Pons (tissue), 1 donor: ENCODE measurements at places on chromosomes 2 and 18.

DNA sequence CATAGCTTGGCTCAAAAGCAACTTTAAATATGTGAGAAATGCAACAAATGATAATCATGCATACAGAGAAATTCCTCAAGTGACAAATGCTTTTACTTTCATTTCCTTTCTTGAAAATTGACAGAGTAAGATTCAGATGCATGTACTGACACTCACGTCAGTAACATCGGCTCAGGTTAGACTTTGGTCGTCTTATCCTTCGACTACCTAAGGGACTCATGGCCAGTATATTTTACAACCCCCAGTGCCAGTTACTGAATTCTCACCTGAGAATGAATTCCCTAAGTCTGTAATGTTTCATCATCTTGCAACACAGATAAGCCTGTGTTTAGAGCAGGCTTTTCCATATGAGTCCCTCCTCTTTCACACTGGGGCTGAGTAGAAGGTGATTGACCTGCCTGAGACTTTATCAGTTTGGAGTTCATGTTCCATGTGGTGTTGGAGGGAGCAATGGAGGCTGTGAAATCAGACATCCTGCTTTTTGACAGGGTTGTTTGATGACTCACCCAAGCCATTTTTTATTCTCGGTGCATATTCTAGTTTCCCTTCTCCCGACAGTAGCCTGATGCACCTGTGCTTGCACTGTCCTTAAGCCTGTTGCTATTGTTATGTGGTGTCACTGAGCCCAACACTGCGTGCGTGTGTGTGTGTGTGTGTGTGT lies 30.5 kb upstream of the ATP8B1 start:
- DNase-seq, result no peak

DNA sequence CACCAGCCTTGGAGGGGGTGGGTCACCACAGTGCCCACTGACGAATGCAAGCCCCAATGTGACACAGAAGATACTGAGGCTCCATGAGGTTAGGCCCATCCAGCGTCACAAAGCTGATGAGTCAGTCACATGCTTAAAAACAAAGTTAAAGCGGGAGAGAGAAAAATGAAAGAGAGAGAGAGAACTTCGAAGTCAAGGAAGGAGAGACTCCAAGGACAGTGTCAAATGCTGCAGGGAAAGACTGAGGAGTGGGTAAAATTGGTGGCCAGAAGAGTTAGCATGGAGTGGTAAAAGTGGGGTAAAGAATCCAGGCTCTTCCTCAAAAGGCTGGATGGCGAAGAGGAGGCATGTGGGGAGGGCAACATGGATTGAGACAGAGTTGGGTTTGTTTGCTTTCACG lies 201.9 kb upstream of the CCDC150 start:
- DNase-seq, result no peak

GRCh38 chr2:86047575-86048382 lies 57.9 kb downstream of the POLR1A start:
- DNase-seq, result no peak

- DNase-seq, result no peak
Observed at GRCh38 chr18:23538870-23539269, 35.6 kb downstream of the RMC1 start.

GRCh38 chr2:60473546-60473945 lies 79.9 kb downstream of the BCL11A start:
- no peak for DNase-seq

DNA sequence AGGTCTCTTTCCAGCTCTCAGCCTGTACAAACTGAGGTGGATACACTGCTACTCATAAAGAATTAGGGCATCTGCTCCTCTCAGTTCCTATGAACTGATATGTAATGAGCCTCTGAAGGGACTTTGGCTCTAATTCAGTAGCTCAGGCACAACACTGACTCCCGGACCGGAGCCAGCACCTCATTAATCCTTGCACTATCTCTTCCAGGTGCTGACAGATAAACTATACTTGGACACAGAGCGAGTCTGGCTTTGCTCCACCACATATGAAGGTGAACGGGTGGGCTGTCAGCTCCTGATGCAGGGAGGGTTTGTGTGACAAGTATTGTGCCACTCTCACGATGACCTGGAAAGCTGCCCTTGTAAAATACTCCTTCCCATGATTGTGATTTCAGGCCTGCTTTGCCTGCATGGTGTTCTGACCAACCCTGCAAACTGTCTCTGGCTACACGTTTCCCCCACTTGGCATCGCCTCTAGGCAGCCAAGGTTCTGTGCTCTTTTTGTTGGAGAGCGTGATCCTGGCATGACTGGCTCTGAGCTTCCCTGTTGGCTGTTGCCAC lies 111.6 kb upstream of the LMAN1 start:
- DNase-seq, result no peak

DNA sequence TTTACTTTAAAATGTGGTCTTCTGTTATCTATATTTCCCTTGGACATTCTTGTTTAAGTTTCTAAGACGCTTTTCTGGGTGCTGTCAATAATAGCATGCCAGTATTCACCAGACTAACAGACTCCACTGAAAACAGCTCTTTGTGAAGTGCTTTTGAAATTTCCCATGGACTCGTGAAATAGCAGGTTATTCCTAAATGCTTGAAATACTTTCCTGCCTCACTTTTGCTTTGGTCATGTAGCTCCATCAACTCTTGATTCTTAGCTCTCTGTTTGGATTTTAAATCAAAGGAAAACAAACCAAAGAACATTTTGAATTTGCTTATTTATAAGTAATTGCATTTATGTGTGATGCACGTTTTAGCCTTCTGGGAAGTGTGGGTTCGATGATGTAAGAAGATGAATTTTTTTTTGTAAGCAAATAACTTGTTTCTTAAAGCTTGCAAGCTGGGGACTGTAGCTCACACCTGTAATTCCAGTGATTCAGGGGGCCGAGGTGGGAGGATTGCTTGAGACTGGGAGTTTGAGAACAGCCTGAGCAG lies 147.8 kb downstream of the WDSUB1 start:
- DNase-seq, result no peak

GRCh38 chr2:31997653-31998052 lies 13.2 kb downstream of the MEMO1 start:
- DNase-seq, result no peak

- no peak for DNase-seq
Observed at GRCh38 chr18:42839408-42839807, 276.1 kb downstream of the RIT2 start.

DNA sequence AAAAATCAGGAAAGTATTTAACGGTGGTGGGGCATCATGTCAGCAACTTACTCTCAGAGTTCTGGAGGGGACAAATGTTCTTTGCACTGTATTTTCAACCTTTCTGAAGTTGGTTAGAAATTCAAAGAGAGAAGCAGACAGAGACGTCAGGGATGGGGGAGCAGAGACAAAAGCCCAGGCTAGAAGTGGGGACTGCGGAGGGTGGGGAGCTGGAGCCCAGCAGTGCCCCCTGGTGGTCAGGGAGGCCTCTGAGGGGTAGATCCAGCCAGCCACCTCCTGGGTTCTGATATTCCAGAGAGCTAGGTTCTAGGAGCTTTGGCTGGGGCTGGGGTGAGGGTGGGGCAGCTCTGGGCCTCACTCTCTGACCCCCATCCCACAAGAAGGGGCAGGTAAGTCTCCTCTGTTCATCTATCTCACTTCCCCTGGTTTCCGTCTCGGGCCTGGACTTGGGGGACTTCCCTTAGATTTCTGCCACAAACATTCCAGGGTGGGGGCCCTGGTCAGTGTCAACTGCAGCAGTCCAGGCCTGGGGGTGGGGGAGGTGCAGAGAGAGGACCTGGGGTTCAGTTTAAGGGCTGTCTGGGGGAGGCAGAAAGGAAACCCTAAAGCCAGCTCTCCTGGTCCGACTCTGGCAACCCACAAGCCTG lies 8.9 kb downstream of the TNS1 start:
- no peak for DNase-seq

DNA sequence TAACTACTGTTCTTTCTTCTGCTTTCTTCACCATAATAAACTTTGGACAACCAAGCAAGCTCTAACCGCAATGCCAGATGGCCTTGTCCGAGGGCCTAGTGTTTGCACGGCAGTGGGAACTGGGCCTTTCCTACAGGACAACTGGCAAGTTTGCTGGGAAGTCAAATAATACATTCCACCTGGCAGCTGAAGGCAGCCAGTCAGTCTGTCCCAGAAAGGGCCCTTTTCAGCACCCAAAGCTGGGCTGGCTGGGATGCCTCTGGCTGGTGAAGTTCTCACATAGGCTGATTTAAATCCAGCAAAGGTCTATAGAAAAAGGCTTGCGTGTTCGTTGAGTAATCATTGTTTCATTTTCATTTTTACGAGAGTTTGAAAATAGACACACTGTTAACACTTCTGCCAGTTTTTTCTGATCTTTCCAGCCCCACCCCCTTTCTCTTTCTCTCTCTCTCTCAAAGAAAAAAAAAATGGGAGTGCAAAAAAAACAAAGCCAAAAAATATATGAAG lies 110.0 kb upstream of the EPAS1 start:
- DNase-seq, result peak; percentile 39

- no peak for DNase-seq
Observed at GRCh38 chr2:170229125-170229524, 51.2 kb downstream of the MYO3B start.

DNA sequence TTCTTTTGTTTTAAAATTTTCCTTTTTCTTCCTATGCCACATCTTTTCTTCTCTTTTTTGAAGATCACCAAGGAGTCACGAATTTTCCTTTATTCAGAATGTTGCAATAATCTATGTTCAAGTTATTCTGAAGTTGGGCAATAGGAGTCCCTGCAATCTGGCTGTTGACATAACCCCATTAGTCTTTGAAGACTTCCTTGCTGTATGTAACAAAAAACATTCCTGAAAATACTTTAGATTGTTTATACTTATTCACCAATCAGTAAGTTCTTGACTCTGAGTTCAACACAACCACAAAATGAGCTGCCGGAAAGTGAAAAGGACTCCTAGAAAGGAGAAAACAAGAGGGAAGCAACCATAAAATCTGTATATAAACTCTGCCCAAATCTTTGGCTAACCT lies 62.8 kb downstream of the TMEM237 start:
- DNase-seq, result no peak

- DNase-seq, result no peak
Observed at GRCh38 chr2:92073036-92073814, 2798.0 kb upstream of the TEKT4 start.

DNA sequence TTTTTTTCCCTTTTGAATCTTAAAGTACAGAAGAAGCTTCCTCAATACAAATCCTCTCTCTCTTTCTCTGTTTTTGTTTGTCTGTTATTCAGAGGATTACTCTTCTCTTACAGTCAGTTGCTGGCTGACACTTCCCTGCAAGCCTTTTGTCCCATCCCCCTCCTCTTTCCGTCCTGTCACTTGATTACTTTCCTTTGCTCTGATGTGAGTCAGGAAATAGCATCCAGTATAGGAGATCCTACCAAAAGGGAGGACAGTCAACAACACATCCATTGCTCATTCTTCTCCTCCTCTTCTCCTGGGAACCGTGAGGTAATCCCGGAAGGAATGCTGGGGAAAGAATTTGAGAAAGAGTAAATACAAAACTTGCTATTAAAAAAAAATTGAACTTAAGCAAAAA lies 79.3 kb upstream of the SCN7A start:
- no peak for DNase-seq

- no peak for DNase-seq
Observed at GRCh38 chr2:68839260-68839833, 31.9 kb downstream of the BMP10 start.

DNA sequence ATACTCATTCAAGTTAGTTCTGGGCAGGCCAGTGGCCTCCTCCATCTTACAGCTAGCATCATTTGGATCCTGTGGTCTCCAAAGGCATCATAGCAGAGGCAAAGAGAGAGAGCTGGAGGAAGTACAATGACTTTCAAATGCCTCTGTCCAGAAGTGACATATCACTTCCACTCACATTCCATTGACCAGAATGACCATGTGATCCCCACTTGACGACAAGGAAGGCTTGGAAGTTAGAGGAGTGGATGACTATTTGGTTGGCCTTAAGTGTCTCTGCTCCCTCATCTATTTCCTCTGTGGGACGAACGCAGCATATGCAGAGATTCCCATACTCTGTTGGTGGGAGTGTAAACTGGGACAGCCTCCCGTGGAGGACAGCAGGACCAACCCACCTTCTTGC lies 27.8 kb upstream of the MLPH start:
- no peak for DNase-seq

DNA sequence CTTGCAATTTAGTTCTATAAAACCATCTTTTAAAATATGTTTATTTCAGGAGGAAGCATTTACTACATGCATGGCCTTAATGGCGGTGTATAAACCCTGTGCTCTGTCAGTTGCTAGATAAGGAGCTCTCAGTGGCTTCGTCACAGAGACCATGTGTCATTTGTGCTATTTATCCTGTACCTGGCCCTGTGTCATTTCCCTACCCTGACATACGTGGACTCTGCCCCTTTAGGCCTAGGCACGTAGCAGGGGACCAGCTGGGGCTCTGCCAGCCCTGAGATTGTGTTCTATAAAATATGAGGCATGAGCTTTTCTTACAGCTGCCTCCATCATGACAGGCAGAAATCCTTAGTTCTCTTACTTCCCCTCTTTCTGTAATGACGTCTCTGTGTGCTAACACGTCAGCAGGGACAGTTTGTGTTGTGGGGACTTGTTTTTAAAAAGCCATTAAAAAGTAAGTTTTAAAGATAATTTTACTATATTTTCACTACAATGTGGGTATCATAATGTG lies 88.0 kb downstream of the ITGB1BP1 start:
- DNase-seq, result no peak

- DNase-seq, result no peak
Observed at GRCh38 chr2:152646775-152647174, 70.5 kb downstream of the PRPF40A start.

DNA sequence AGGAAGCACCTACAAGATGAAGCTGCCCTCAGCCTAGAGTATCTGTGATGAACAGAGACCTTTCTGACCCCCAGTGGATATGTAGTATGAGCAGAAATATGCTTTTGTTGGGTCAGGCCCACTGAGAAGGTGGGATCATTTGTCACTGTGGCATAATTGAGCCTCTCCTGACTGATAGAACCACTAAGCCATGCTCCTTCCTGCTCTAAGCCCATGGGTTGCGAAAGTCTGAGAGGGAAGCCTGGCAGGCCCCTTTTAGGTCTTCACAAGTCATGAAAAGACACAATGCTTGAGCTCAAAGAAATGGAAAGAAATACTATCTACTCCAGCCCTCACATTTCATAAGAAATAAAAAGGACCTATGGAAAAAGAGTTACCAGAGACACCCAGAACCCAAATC lies 127.7 kb downstream of the TNS1 start:
- no peak for DNase-seq
